ENCODE measurements at places on chromosomes 4 and X.

DNA sequence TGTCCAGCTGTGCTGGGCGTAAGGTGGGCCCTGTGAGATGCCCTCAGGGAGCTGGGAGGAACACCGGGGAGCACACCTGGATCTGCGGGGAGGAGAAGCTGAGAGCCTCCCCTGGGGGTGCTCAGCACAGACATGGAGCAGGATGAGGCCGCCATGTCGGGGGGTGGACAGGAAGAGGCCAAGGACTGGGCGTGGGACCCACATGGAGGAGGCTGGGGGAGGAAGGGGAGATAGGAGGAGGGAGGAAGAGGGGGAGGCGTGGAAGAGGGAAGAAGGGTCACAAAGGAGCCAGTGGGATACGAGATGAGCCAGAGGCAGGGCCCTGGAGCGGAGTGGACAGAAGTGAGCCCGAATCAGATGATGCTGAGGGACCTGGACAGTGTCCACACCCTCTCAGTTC is 66.3 kb downstream of the ZFYVE28 start:
- DNase-seq, result no peak

DNA sequence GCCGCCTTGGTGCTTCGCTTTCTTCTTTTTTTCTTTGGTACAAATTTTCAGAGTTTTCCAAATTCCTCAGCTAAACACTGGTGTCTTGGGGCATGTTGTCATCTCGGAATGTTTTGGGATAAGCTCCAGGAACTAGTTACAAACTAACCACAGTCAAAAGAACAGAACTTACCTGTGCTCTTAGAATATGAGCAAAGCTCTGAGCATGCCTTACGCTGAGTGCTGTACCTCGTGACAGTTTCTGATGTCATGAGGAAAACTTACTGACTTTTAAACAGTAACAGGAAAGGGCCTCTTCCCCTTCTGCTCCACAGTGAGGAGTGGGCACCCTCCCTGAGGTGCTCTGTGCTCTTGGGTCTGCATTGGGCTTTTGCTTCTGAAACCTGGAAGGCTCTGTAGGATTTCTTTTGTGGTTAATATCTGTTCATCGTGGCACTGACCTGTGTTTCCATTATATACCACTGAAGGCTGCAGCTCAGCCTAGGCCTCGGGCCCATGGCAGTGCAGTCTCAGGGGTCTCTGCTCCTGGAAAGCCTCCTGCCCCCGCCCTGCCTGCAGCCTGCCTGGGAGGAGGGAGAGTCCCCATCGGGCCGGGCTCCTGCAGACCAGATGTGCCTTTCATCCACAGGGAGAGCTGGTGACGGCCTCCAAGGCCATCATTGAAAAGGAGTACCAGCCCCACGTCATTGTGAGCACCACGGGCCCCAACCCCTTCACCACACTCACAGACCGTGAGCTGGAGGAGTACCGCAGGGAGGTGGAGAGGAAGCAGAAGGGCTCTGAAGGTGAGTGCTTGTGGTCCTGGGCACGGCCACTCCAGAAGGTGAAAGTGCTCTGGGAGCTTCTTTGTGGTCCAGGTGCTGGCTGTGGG is 48.7 kb downstream of the NOP14 start:
- no peak for DNase-seq

DNA sequence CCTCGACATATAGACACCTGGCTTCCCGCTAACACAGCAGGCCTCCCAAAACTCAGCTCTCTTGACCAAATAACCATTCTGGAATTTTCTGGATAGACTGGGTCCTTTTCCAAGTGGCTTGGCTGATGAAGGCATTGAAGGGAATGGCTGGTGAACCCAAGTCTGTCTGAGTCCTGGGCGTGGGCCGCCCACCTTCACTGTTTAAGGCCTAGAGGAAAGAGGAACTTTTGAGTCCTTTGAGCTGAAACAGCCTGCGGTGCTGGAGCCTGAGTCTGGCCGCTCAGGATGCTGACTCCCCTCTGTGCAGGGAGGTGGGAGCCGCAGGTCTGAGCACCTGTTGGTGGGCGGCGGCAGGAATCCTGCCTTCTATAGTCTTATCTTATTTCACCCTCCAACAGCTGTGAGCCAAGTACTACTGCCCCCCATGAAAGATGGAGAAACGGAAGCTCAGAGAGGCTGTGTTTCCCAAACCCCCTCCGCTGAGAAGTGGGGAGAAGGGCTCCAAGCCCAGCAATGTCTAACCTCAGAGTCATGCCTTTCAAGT is 23.4 kb downstream of the ACOX3 start:
- DNase-seq, result no peak

DNA sequence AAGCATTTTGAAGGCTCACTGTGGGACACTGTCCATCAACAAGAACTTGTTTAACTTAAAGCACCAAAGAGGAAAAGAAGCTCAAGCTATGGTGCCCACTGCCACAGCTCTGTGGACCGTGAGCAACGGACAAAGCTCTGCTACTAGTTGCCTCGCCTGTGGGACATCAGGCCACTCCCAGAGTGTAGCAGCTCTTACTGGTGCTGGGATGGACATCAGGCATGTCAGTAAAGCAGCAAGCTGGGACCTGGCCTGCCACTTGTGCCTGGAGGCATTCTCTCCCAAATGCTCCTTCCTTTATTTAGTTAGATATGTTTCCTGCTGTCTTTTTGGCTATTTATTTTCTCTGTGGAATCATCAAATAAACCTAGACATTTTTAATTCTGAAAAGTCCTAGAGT is 46.7 kb downstream of the TMEM154 start:
- DNase-seq, result no peak

- DNase-seq, result no peak
Observed at GRCh38 chrX:134683351-134684005, 25.2 kb upstream of the PLAC1 start.

GRCh38 chr4:4377732-4378460 is 9.0 kb upstream of the NSG1 start:
- DNase-seq, result no peak

DNA sequence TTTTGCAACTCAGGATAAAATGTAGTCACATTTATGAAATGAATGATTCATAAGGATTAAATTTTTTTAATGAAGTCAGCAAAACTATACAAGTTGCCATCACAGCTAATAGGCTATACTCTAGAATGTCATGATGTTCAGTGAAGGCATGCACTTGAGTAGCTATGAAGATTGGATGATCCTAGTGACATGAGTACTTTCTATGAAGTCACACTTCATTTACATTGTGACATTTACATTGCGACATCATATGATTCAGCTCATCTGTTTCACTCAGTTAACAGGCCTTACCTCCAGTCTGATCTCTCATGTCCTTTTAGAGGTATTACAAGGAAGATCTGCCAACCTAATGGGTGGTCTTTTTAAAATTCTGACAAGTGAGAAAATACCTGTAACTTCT is 82.7 kb upstream of the FGF13 start:
- no peak for DNase-seq

- no peak for DNase-seq
Observed at GRCh38 chr4:1521821-1522361, 115.6 kb upstream of the NKX1-1 start.

DNA sequence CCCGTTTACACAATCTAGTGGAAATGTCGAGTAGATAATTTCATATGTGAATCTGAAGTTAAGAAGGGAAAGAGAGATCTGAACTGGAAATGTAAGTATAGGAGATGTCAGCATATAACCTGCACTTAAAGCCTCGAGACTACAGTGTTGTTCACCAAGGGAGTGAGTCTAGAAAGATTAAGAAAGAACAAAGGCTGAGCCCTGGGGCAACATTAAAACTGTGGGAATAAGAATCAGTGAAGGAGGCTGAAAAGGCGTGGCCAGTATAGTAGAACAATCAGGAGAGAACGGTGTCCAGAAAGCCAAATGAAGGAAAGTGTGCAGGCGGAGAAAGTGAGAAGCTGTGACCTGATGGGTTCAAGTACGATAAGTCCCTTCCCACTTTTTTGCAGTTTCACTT is 118.8 kb upstream of the TENM3 start:
- no peak for DNase-seq

- DNase-seq, result no peak
Observed at GRCh38 chr4:179583221-179583620, 2141.0 kb upstream of the AGA start.

DNA sequence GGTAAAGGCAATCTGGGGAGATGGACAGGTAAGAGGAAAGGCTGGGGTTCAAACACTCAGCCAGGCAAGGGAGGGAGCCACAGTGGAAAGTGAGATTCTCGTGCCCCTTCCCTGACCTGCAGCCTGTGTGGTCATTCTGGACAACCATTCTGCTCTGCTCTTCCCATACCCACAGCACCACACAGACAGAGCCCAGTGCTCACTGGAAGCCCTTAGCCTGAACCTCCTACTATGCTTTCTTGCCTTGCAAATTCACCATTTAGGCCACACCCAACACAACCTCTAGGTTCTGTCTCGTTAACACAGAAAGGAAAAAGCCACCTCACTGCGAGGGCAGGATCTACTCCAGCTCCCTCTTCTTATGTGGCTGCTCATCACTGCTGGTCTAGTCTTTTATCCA is 92.7 kb downstream of the SHISA3 start:
- DNase-seq, result no peak

DNA sequence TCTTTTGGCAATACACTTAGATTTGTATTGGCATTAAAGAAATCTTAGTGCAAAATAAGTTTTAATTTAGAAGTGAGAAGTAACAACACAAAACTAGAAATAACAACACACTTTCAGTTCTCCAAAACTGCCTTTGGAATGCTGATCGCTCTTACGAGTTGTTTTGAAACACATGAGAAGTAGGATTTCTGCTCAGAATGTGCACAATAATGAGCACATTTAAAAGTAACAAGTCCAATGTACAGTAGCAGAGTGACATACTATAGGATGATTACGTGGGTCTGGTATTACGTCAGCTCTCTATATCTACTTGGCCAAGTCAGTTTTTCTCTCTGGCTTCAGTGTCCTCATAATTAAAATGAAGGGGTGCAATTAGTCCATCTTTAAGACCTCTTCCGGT is 164.8 kb downstream of the CHM start:
- no peak for DNase-seq
